RPMI8226 (cell line): ENCODE measurements at places on chromosomes 2 and 18.
A peak's percentile ranks its signal among the peaks of the same experiment; 100 is the strongest.

DNA sequence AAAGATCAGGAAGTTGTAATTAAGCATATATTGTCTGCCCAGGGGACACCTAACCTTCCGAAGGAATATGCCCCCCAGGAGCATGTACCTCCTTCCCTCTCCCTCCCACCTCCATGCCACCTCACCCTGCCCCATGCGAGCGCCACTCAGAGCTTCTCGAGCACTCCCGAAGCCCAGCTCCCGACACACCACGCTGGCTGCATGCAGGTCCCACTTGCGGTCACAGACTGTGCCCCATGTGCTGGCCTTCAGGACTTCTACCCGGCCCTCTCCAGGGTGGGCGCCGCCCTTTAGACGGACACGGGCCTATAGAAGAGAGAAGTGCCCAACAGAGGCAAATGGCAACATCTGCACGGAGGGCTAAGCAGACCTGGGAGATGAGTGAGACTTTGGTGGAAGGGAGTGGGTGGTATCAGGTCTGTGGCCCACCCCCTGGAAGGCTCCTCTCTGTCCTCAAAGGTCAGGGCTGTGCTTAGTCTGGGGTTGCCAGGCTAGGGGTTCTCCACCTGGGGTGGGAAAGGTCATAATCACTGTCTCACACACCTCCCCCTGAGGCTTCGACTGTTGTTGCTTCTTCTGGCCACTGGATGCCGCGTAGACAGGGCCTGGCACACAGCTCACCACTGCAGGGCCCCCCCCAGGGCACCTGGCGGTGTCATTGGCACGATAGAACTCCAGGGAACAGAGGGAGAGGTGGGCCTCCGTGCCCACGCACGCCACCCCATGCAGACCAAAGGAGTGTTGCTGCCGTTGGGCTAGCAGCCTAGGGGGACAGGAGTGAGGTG is 6.6 kb downstream of the HTRA2 start:
- DNase-seq = peak; percentile 39

- DNase-seq = no peak
Observed at GRCh38 chr2:217790681-217791392, 212.0 kb downstream of the TNS1 start.

- DNase-seq = no peak
Observed at GRCh38 chr2:83585250-83585649, 873.8 kb downstream of the SUCLG1 start.

DNA sequence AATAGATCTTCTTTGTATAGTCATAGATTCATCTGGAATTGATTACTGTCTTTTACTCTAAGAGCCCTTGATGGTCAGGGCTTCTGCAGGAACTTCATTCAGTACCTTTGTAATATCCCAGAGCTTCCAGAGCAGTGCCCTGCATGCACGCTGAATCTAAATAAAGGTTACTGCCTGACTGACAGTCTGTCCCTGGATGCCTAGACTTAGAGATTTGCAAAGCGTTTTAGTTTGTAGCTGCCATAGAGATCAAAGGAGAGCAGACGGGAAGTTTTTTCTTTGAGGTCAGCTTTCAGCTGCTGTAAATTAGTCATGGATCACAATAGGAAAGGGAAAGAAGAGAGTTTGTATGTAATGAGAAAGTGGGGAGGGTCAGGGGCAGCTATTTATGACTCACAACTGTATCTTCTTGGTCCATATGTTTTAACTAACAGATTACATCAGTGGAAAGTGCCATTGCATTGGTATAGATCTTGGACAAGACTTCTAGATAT is 45.2 kb upstream of the NYAP2 start:
- DNase-seq = no peak

- no peak for DNase-seq
Observed at GRCh38 chr2:240780023-240780700, 39.9 kb downstream of the KIF1A start.

- DNase-seq = no peak
Observed at GRCh38 chr2:205187731-205188130, 494.6 kb upstream of the NRP2 start.

GRCh38 chr2:8196316-8196715 is 485.5 kb upstream of the ID2 start:
- no peak for DNase-seq

GRCh38 chr2:1854729-1855547 is 110.6 kb upstream of the PXDN start:
- DNase-seq = peak; percentile 54

- DNase-seq = no peak
Observed at GRCh38 chr2:3664925-3665324, 6.9 kb downstream of the ALLC start.

DNA sequence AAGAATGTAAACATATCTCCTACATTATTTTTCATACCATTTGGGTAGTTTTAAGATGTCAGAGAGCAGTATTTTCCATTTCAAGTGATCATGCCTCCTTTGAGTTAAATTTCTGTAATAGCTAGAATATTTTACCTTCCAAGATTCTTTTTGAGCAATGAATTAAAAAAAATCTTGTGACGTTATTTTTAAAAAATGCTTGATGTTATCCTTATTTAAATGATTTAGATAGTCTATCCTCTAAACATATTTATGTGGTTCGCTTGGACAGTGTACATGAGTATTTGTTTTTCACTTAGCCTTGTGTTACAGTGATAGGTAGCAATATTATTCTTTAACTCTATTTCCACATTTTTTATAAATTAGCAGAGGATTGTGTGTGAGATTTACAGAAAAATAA is 639.2 kb upstream of the CDH2 start:
- DNase-seq = no peak

- no peak for DNase-seq
Observed at GRCh38 chr18:8747440-8747937, 42.1 kb downstream of the MTCL1 start.

- DNase-seq = no peak
Observed at GRCh38 chr18:10942998-10943397, 206.4 kb downstream of the PIEZO2 start.

DNA sequence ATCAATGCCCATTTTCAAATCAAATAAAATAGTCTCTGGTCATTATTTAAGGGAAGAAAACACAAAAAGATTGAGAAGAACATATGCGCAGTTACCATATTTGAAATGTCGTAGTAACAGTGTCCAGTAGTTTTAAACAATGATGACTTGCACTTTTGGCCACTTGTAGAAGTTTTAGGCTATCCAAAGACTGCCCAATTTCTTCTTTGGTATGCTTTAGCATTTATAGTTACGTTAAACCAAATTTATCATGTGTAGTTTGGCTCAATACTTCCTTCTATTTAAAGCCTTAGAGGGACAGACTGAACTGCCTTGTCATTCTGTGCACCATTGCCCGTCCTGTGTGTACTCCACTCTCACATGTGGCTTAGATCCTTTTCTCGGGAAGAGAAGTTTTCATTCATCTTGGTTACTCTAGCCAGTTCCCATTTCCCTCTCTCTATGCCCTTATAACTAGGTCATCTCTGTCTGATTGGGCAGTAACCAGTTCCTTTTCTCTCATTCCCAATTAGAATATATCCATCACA is 84.8 kb upstream of the TTN start:
- DNase-seq = no peak

DNA sequence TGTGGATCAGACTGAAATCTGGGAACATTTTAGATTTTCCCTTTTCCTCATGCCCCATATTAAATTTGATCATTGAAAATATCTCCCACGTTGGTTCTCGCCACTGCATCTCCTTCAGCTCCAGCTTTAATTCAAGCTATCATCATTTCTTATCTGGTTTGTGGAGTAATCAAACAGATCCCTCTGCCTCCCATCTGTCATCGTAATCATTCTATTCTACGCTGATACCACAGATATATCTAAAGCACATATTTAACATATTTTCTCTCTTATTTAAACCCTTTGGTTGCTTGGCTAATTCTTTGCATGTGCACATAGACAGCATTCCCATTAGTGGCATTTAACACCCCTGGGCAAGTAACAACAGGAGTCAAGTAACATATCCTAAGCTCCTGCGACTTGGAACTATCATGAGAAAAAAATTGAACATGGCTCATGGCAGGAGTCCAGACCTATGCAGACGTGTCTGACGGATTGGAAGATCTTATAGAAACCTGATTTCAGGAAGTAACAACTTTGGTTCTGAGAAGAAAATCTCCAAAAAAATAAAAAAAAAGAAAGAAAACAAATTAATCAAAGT is 158.8 kb upstream of the KYNU start:
- DNase-seq = no peak

DNA sequence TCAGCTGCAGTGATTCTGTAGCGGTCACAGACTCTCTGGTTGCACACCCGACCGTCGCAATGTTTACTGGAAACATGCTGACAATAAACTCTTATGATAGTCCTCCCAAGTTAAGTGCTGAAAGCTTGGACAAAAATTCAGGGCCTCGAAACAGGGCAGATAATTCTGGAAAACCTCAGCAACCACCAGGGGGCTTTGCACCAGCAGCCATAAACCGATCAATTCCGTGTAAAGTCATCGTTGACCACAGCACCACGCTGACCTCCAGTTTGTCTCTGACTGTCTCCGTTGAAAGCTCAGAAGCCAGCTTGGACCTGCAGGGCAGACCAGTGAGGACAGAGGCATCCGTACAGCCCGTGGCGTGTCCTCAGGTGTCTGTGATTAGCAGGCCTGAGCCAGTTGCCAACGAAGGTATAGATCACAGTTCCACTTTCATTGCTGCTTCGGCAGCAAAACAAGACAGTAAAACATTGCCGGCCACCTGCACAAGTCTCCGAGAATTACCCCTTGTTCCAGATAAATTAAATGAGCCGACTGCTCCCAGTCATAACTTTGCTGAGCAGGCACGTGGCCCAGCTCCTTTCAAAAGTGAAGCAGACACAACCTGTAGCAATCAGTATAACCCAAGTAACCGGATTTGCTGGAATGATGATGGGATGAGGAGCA is 166.1 kb downstream of the ASXL3 start:
- peak; percentile 65 for DNase-seq

- DNase-seq = no peak
Observed at GRCh38 chr18:80238651-80239260, 8.6 kb downstream of the PARD6G start.

GRCh38 chr2:160634436-160634835 is 140.8 kb upstream of the RBMS1 start:
- no peak for DNase-seq

DNA sequence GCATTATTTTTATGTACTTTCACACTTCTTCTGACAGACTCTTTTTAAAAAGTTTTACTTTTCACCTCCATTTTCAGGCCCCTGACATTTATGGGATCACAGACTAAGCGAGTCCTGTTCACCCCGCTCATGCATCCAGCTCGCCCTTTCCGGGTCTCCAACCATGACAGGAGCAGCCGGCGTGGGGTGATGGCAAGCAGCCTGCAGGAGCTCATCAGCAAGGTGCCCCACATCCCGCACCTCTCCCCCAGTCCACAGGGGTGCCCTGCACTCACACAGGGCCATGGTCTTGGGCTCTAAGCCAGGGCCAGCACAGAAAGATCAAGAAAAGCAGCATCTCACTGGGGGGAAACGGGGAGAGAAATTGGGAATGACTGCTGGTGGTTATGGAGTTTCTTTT is 8.6 kb downstream of the CIDEA start:
- no peak for DNase-seq

DNA sequence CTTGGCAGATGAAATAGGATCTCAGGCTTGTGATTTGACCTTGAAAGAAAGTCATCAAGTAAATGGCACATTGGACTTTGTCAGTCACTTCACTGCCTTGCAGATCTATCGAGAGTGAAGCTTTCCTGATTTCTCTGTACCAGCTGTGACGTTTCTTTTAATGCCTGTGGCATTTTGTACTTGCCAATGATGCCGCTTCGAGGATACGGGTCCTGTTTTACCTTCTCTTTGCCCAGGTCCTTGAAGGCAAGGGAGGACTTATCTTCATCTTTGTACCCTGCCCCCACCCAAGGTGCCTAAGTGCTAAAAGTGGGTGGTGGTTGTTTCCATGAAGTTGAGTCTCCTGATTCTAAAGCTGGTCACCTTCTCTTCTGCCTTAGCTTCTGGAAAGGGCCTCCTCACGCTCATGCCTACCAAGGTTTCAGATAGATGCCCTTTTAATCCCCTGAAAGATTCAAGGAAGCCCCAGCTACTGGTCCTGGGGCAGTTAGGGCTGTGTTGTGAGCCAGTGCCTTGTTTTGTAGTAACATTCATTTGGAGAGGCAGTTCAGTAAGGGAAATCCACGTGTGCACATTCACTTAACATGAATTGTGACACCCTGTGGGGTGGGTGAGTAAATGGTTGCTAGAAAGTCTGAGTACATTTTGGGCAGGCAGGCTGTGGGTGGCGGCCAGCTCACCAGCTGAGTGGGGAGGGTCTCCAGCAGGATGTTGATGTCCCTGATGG is 6.1 kb downstream of the LBH start:
- DNase-seq = no peak

- DNase-seq = no peak
Observed at GRCh38 chr2:47127862-47128543, 27.1 kb downstream of the STPG4 start.

- no peak for DNase-seq
Observed at GRCh38 chr2:237306083-237306786, 107.7 kb downstream of the COL6A3 start.

DNA sequence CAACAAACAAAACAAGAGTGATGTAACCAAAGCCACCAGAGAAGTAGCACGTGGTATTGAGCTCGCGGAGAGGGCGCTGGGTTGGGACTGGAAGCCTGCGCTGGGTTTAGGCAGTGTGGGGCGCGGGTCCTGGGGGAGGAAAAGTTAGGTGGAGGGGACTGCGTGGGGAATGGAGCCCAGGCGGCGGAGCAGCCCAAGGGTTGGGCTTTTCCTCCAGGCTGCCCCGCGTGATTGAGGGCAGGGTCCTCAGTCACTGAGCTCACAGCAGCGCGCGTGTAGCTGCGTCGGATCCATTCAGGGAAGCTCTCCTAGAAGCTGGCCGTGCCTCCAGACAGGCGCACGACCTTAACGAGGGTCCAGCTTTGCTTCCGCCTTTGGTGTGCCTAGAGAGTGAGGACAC is 357.4 kb downstream of the GALR1 start:
- no peak for DNase-seq

DNA sequence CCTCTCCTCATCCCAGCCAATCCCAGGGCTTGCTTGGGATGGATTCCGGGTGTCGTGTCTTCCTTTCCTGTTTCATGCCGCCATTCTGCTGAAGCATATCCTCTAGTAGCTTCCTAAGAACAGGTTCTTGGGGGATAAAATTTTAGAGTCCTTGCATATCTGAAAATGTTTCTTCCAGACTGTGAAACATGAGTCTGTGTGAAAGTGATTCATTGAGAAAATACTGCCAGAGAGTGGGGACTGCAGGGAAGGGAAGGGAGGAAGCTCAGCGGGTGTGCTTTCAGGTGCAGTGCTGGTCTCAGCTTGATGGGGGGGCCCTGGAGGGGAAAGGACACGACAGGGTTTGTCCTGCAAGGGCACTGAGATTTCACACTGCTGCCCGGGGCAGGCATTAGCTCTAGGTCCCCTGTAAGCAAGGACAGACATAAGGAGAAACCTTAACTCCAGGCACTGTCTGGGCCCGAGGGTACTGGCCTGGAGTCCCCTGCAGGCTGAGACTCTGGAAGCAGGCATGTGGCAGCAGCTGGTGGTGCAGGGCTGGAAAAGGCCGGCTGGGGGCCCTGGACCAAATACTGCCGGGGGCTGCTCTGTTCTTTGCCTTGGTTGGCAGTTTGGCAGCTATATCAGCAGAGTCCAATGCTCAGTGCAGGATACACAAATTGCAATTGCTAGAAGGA is 97.6 kb upstream of the HS6ST1 start:
- DNase-seq = no peak
